AG08395 (cell line): ENCODE measurements at places on chromosomes 7 and 10.

DNA sequence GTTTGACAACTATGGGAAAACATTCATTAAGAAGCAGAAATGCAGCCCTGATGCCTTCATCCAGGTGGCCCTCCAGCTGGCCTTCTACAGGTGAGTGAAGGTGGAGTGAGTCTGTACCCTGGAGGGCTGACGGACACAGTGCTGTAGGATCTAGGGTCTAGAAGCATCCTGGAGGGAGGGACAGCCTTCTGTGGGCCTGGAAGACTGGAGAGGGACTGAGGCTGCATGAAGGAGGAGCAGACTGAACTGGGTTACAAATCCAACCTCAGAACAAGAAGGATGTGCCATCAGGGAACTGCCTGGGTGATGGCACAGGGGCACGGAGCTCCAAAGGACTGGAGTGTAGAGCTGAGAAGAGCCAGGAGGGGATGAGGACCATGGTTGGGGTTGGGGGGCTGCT, 27.5 kb upstream of the C10orf53 start:
- DNase-seq = no peak

DNA sequence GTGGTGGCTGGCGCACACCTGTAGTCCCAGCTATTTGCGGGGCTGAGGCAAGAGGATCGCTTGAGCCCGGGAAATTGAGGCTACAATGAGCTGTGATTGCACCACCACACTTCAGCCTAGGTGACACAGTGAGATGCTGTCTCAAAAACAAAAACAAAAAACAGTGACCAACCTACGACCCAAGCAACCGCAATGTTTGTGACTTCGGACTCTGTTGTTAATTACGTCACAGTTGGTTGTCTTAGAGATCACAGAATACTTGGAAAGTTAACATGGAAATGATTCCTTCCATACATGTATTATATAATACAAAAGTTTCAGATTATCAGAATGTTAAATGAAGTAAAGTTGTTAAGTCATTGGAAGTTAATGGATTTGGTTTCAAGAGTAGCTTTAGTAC, 106.2 kb downstream of the REEP3 start:
- no peak for DNase-seq

GRCh38 chr10:6033954-6034353, 28.2 kb downstream of the IL2RA start:
- DNase-seq = peak; percentile 67

DNA sequence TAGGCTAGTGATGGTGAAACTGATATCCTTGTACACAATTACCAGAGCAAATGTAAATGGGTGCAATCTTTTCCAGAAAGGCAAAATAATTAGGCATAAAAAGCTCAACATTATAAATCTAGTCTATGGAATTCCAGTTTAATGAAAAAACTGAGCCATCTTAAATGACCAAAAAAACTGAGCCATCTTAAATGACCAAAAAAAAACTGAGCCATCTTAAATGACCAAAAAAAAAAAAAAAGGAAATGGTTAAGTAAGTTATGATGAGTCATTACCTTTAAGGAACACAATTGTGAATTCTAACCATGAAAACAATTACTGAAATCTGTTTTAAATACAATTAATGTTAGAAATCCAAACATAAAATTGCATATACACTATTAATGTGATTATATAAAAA, 25.3 kb downstream of the USP6NL start:
- no peak for DNase-seq

- no peak for DNase-seq
These were observed 80.6 kb downstream of the RGS10 start for GRCh38 chr10:119461923-119462322.
